ENCODE measurements at places on chromosomes 13 and 19. TPM values are rescaled to one million over a fixed set of nuclear protein-coding genes. Genes with fewer than 3 reads are reported as not detected.

DNA sequence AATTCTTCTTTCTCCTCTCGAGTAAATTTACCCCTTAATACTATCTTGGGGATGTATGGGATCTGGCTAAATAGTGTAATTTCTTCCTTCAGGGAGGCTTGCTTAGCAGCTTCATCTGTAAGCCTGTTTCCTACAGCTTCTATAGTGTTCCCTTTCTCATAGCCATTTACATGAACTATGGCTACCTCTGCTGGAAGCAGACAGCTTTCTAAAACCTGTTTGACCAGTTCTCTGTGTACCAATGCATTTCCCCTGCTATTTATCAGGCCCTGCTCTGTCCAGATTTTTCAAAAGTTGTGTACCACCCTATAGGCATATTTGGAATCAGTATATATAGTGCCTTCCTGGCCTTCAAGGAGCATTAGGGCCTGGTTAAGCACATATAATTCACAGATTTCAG is 113.6 kb upstream of the PCDH9 start:
- no peak for DNase-seq

DNA sequence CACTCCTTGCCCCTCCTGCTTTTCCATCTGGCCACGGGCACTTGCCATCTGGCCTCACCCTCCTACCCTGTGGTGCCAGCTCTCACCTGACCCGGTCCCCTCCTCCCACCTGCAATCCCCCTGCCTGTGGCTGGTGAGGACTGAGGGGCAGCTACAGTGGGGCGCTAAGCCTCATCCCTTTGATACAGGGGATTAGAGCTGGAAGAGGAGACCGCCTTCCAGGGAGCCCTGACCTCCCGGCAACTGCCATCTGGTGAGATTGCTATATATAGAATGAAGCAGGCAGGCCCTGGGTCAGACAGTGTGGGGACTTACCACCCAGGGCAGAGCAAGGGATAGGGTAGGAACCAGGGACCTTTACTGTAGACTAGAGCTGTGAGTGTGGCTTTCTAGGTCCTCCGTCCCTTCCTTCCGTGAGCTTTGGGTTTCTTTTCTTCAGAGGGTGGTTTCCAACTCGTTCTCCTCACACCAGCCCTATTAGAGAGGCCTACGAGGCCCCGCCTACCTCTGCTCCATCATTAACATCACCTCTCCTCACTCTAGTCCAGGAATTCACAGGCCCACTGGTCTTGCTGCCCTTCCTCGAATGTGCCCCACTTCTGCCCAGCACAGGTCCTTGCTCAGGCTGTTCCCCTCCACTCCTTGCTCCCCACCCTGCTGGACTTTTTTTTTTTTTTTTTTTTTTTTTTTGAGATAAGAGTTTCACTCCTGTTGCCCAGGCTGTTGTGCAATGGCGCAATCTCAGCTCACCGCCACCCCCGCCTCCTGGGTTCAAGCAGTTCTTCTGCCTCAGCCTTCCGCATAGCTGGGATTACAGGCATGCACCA is 7.7 kb downstream of the KASH5 start:
- no peak for DNase-seq

GRCh38 chr13:53357582-53357981 is 329.0 kb downstream of the OLFM4 start:
- DNase-seq = no peak

Gene PLIN5
- 2.7 TPM for total RNA-seq

Gene ELSPBP1
- not detected for total RNA-seq

GRCh38 chr13:42361701-42362100 is 89.7 kb downstream of the AKAP11 start:
- DNase-seq = no peak

Gene ZNF547
- total RNA-seq = 3.5 TPM

Gene ICAM3
- total RNA-seq = 29.6 TPM

DNA sequence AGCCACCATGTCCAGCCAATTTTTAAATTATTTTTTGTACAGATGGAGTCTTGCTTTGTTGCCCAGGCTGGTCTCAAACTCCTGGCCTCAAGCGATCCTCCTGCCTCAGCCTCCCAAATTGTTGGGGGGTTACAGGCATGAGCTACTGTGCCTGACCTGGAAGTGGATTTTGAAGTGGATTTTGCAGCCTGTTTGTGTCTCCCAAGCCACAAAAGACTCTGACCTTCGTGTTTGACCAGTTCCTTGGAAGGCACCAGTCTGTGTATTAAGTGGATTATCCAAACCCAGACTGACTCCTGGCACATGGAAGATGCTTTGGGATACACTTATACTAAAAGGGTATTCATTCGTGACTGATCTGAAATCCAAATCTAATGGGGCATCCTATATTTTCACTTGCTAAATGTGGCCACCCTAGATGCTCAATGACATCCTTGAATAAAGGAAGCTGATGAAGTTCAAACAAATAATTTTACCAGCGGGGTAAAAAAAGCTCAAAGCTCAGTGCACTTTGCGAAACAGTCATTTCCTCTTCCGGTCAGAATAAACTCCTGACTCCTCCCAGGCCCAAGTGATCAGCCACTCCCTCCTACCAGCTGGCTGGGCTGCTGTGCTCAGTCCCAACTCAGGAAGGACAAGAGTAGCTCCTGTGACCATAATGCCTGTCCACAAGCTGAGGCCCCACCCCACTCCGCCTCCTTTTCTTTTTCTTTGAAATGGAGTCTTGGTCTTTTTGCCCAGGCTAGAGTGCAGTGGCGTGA is 32.6 kb upstream of the GATAD2A start:
- DNase-seq = peak; percentile 72

DNA sequence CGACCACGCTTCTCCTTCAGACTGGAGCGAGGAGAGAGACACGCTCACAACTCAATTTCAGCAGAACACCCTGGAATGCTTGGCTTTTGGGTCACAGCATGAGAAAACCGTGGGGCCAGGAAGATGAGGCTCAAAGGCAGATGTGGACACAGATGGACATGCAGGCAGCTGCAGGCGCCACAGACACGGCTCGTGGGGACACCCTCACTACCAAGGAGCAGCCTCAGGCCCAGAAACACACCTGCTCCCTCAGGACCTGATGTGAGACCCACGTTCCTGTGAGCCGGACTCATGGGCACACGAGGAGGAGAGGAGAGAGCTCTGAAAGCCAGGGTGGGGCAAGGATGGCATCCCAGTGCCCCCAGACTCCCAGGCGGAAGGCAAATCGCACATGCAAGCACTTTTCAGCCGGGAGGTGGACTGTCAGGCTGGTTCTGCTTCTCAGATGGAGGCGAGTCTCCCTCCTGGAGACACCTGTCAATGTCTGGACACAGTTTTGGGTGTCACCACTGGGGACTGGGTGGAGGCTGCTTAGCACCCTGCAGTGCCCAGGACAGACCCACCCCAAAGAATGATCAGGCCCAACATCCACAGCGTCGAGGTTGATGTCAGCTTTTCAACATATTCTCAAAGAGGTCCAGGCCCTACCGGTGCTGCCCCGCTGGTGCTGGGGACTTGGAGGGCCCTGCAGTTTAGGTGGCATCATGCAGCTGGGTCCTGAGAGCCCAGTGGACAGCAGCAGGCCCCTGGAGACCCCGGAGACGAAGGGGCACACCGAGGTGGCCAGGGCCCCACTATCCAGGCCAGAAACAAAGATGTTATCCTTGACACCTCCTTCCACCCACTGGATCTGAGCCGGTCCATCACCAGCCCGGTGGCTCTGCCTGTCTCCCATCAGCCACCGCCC is 2.3 kb downstream of the ABHD17A start:
- no peak for DNase-seq

DNA sequence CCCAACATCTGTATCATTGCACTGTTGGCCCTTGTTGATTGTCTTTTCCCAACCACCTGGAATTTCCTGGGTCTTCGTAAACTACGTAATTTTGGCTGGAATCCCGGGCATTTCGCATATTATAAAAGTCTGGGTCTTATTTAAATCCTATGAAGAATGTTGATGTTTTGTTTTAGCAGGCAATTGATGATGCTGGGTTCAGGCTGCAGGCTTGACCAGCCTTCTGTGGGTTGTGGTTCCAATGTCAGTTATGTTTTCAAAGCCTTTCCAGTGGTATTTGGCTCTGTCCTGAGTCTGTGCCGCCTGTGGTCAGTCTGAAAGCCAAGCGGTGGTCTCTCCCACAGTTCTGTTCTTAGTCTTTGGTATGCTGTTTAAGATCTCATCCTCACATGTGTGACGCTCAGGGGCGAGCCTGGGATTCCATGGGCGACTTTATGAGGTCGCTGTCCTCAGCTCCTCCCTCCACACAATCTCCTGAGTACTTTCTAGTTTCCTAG is 12.4 kb downstream of the SLC35E1 start:
- no peak for DNase-seq

DNA sequence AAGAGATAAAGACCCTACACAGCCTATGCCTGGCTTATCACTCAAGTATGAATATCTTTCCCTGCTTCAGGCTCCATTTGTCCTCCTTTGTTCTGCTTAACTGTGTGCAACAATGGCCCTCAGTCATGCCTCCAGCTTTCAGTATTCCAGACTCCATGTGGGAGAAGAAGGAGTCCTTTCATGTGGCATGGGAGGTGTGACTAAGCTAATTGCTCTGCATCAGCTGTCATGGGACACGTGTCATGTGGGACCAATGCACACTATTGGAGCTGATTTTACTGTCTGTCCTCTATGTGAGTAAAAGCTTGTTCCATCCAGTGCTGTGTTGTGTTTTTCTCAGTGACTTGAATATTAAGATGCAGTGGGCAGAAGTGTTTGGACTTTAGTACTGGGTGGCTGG is 1198.3 kb downstream of the OLFM4 start:
- no peak for DNase-seq

DNA sequence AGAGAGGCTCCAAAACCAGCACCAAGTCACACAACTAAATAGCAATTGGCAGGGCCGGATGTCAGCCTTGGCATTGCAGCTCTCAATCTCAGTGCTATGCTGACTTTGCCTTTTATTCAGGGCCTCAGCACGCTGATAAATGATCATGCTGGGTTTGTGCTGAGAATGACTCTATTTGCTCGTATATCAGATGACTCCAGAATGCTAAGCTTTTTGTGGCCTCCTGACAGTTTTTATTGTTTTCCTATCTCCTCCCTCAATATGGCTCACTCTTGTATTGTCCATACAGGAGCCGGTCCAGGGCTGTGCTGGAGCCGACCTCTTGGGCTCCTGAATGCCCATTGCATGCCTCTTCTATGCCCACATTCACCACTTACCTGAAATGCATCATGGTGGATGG is 211.0 kb downstream of the EFNB2 start:
- DNase-seq = no peak

DNA sequence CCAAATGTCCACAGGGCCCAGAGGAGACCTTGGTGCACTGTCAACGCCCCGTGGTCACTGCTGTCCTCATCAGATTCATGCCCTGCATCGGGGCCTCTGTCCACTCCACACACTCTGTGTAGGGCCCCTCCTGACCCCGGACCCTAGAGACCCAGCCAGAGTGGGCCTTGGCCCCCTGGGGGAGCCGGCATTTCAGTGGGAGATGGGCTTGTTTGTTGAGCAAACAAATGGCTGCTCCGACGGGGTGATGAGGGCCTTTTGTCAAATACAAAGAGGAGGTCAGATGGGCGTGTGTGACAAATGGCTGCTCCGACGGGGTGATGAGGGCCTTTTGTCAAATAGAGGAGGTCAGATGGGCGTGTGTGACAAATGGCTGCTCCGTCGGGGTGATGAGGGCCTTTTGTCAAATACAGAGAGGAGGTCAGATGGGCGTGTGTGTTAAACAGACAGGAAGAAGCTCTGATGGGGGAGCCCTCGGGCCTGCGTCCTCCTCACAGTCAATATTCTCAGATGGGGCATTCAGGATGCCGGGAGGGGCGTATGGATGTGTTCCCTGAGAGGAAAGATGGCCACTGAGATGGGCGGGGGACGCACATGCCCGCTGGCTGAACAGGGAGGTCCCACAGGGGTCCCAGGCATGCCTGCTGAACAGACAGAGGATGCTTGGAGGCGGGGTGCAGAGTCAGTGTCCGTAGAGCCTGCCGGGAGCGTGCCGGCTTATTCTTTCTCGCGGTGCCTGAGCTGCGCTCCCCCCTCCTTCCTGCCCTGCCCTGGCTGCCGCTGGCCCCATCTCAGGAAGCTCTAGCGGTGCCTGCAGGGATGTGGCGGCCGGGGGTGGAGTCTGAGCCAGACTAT is 36.3 kb downstream of the SMIM24 start:
- peak; percentile 85 for DNase-seq

DNA sequence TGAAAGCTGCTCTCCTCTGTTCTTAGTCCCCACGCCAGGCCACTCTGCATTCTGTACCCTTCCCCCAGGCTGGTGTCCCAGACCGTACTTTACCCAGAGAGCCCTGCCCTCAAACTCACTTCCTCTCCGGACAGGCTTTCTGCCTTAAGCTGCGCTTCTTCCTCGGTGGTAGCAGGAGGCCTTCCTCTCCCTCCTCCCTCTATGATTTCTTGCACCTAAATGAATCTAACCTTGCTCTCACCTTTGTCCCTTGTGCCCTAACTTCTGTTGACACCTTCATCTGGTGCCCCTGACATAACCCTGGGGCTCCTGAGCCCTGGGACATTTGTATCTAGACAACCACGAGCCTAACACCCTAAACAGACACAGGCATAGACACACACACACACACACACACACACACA is 29.6 kb upstream of the CEACAM21 start:
- no peak for DNase-seq

Gene COLGALT1
- 48.5 TPM for total RNA-seq

- no peak for DNase-seq
These were observed 11.2 kb downstream of the ACTN4 start for GRCh38 chr19:38658462-38659306.

- no peak for DNase-seq
These were observed 149.8 kb upstream of the SLITRK1 start for GRCh38 chr13:84032116-84032515.

GRCh38 chr19:49271080-49271753 is 53.8 kb downstream of the SLC6A16 start:
- DNase-seq = no peak

GRCh38 chr19:44602081-44602480 is 11.3 kb upstream of the IGSF23 start:
- DNase-seq = no peak

DNA sequence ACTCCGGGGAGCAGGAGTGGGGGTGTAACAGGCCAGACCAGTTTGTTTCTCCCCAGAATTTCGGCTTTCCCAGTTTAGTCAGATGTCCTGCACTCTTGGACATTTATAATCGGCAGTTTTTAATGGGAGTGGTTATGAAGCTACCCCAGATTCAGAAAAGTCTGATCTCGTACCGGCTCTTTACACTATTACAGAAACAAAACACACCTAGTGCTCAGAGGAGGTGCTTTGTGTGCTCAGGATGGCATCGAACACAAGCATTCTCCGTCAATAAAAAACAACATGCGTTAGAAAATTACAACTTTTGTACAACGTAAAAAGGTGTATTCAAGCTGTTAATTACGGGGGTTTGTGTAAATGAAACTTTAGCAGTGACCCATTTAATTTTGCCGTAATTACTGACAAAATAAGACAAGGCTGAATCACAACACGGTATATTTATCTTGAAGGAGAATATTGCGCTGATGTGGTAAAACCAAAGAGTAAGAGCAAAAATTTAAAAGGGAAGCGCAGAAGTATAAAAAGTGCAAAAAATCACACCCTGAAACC is 6.6 kb upstream of the SOX1 start:
- DNase-seq = no peak

GRCh38 chr19:56603829-56604228 is 8.7 kb downstream of the ZNF71 start:
- no peak for DNase-seq
